ENCODE measurements at places on chromosomes 6 and 20.

DNA sequence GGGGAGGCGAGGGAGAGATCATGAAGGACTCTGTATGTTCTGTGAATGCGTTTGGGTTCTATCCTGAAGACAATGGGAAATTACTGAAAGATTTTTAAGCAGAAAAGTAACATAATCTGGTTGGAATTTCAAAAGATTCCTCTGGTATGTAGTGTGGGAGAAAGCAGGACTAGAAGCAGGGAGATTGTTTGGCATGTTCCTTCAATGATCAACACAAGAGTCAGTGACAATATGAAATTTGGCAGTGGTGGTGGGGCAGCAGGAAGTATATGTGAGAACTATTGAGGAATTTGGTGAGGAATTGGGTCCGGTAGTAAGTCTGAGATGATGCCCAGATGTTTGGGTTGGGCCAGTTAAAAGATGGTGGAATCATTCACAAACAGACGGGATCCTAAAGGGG lies 348.7 kb downstream of the CD83 start:
- DNase-seq: no peak

GRCh38 chr20:34954904-34955230 lies 739 bp downstream of the GSS start:
- no peak for DNase-seq

GRCh38 chr6:35688605-35689322 lies at the start of gene FKBP5:
Gene FKBP5, minus strand, starts transcription at chr6:35688915. Its CDS starts 46,091 bp downstream, at chr6:35642824.
- peak; percentile 90 for DNase-seq

DNA sequence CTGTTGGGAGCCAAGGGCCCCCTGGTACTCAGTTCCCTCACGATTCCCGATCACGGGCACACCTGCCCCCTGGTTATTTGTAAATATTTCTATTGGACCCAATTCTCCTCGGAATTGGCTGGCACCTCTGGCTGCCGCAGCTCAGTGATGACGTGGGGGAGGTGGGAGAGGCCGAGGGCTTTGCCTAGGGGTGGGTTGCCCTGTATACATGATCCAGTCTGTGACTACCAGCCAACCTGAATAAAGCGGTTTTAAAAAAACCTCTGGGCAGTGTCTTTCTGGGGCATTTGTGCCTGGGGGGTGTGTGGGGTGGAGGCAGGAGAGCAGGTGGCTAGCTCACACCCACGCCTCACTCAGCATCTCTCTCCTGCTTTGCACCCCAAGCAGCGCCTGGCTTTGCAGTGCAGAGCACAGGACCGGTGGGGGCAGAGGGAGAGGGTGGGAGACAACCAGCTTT lies 42.2 kb downstream of the VSTM2L start:
- no peak for DNase-seq

All from stimulated activated CD8-positive, alpha-beta memory T cell treated with anti-CD3 and anti-CD28 coated beads, Interleukin-4, amount 100 ng/mL, for 24 hours (primary cell).